T follicular helper cell (primary cell): ENCODE measurements at places on chromosomes 3 and 15.

DNA sequence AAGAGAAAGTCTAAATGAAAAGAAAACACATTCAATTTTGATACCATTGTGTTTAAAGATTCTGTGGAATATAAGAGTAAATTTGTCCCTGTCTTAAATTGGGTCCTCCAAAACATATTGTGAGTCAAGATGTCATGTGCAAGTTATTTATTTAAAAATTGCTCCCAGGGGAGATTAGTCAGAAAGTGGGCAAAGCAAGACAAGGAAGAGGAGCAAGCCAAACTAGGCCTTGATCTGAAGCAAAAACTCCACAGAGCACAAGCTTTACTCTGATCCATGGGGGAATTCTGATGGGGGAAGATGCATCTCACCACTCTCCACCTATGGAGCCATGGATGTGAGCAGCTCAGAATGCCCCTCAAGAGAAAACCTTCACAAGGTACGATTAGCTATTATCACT is 342.8 kb upstream of the IL12A start:
- no peak for DNase-seq

- DNase-seq, result no peak
Observed at GRCh38 chr3:122233101-122233952, 49.9 kb downstream of the CASR start.

DNA sequence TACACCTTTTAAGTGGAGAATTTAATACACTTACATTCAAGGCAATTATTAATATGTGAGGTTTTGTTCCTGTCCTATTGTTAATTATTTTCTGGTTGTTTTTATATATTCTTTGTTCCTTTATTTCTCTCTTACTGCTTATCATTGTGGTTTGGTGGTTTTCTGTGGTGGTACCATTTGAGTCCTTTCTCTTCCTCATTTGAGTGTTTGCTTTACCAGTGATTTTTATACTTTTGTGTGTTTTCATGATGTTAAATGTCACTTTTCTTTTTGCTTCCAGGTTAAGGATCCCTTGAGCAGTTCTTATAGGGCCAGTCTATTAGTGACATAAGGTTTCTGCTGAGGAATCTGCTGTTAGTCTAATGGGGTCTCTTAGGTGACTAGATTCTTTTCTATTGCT is 116.5 kb downstream of the LRRK1 start:
- no peak for DNase-seq

- DNase-seq, result no peak
Observed at GRCh38 chr3:54211097-54211496, 88.7 kb downstream of the CACNA2D3 start.

GRCh38 chr3:41286305-41286704 is 87.0 kb downstream of the CTNNB1 start:
- DNase-seq, result no peak
